CD4-positive, alpha-beta T cell treated with Interleukin-6 at 100 ng/mL for 8 hours (primary cell): ENCODE measurements at places on chromosomes 16 and 17.

DNA sequence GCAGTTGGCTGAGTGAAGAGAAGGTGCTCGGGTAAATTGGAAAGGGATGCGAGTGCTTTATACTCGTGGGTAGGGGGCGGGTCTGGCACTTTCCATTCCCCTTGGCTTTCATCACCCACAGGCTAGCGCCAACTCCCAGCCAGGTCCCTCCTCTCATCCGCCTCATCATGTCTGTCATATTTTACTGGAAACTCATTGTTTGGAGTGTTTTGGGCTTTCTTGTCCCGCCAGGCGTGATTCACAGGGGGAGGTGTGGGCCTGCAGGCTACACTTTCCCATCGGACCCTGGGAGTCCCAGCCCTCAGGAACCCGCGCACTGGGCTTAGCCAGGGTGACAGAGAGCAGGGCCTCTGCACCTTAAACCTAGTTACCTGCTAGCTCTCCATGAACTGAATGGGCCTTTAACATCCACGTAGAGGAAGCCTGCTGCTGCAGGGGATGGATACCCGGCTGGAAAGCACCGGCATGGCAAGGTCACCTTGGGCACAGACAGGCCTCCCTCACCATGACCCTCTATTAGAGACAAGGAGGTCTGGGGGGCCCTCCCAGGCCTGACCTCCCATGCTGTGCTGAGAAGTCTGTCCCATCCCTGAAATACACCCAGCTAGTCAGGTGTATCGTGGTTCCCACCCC, at the start of gene KRT14:
KRT14 (minus strand) TSS at position 33 of the 633 bp plus-strand sequence. CDS start 61 bp downstream, outside the sequence.
- DNase-seq: no peak

DNA sequence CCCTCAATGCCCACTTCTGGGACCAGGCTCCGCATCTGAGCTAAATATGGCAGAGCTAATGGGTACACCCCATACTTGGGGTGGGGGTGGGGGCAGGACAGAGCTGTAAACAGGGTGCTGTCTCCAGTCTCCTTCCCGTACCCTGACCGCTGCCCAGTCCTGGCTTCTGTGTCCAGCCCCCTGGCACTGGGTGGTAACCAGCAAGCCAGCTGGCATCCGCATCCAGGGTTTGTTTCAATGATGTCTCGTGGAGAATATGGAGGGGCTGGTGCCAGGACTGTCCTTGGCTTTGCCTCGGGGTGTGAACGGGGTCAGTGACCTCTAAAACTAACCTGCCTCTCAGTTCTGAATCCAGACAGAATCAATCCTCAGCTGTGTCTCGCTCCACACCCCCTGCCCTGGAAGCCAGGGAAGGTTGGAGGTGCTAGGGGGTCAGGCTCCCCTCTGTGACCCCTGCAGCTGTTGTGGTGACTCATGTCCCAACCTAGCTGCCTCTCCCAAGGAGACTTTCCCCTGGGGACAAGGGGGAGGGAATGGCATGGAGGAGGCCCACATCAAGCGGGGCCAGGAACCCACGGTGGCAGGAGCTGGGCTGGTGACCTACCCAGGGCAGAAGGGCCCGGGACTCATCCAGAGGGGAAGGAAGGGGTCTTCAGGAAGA, 1.5 kb upstream of the PNMT start:
- no peak for DNase-seq

- DNase-seq: no peak
Measured at GRCh38 chr16:14263769-14264168, 192.7 kb downstream of the MRTFB start.

DNA sequence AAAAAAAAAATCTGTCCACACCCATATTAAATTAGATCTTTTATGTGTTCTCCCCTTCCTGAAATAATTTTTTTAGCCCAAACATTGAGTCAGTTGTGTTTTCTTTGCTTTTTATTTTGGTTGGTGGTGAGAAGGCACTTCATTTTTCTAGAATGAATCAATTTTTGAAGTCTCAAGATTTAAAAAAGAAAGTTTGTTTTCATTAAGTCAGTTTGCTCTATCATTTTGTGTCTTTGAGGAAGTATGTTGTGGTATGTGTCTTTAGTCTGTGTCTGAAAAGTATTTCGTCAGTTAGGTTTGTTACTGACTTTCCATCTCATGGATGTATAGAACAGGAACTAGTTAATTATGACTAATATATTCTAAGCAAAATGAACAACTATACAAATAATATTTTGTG, 3.8 kb downstream of the IGF2BP1 start:
- DNase-seq: no peak

DNA sequence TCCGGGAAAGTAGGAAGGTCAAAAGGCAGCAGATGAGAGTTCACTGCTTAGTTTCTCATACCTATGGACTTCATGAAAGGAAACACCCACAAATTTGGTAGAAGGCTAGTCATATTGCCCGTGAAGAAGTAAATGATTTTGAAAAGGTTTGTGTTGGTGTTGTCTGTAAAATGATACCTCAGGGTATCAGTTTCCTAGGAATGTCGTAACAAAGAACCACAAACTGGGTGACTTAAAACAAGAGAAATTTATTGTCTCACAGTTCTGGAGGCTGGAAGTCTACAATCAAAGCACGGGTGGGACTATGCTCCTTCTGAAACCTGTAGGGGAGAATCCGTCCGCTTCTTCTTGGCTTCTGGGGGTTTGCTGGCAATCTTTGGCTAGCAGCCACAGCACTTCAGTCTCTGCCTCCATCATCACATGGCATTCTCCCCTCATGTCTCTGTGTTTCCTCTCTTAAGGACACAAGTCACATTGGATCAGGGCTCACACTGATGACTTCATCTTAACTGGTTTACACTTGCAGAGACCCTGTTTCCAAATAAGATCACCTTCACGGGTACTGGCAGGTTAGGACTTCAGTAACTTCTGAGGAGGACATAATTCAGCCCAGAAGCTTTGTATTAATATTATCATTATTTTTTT, 2.0 kb upstream of the NAE1 start:
- no peak for DNase-seq

GRCh38 chr17:17742133-17742621, 60.9 kb downstream of the RAI1 start:
- no peak for DNase-seq

DNA sequence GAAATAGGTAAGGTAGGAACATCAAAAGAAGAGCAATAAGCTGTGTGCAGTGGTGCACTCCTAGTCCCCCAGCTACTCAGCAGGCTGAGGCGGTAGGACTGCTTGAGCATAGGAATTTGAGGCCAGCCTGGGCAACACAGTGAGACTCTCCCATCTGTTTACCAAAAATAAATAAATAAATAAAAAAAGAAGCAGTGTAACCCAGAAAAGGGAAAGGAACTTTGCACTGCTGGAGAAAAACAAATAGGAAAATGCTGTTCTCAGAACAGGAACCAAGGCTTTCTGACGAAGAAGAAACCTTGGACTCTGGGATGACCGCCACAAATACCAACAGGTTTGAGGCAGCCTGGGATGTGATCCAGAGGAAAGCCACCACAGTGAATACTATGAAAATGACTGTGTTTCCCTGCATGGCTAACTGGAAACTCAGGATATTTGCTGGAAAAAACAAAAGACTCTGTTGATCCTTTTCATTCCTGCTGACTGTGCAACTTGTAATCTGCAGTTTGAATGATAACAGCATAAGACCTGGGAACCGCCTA, 41.2 kb downstream of the TTC19 start:
- DNase-seq: no peak

DNA sequence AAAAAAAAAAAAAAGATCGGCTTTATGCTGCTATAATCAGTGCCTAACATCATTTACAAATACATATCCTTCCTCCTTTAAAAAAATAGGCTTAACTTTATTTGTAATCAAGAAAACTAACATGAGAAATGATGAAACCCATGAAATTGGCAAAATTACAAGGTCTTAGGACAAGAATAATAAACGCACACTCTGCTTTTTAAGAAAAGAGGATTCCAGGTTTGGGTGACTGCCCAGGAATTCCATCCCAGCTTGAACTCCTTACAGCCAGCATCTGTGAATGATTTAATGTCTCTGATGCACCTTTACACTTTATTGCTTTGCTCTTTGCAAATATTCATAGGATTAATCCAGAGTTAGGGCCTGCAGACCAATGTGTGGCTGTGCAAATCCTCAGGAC, 196.0 kb downstream of the CBLN1 start:
- no peak for DNase-seq
